Transverse colon (tissue), 4 donors: ENCODE measurements at places on chromosomes 3 and 15.

DNA sequence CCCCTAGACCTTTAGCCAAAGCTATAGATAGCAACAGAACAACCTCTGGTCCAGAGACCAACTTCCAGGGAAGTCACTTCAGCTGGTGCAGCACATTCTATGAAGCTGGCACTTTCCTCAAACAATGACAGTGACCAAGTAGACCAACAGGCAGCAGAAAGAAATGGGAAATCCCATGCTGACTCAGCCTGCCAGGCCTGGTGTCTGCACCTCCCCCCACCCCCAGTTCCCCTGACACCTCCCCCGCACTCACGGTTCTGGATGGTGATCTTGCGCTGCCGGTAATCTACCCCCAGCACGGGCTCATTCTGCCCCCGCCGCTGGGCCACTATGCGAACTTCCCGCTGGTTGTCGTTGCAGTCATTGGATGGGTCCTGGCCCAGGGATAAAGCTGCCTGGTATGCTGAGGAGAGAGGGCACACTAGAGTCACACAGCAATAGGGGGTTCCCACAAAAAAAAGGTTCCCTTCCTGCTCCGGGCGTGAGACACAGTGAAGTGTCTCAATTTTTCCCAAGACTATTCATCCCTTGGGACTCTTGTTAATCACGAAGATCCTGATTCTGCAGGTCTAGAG is 17.0 kb downstream of the ILDR1 start:
- DNase-seq, result peak; percentile 26

DNA sequence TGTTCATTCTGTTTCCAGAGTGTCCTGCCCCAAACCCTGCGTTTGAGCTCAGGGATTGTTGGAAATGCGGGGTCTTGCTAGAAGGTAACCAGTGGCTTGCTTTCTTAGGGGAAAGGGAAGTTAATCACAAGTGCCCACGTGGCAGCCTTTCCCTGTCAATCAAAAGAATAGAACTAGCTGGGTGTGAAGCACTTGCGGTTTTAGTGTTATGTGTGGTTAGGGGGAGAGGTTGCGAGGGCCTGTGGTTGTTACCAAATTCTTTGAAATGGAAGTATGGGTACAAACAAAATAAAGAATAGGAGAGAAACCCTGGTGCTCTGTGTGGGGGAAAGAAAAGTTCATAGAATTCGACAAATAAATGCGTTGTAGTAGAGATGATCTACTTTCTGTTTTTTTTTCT is 67.6 kb downstream of the FNDC3B start:
- peak; percentile 70 for DNase-seq

DNA sequence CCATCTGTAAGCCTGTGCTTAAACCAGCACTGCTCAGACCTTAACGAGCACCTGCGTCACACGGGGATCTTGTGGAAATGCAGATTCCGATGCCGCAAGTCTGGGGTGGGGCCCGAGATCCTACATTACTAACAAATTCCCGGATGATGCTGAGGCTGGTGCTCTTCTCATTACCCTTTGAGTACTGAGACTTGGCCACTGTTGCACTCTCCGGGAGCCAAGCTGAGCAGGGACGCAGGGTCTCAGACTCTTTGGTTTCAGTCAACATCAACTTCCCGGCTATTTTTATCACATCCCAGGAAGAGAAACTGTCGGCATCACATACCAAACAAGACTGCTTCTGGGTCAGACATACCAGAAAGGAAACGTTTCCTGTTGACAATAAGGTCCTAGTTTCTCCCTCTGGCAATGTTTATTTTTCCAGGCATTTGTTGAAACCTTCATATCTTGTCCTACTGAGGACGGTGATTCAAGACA is 276.6 kb downstream of the SHQ1 start:
- no peak for DNase-seq

DNA sequence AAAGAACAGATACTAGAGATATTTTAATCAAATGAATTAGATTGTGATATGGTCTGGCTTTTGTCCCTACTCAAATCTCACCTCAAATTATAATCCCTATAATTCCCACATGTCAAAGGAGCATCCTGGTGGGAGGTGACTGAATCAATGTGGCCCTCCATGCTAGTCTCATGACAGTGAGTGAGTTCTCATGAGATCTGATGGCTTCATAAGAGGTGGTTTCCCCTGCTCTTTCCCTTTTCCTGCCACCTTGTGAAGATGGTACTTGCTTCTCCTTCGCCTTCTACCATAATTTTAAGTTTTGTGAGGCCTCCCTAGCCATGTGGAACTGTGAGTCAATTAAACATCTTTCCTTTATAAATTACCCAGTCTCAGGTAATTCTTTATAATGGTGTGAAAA is 82.8 kb downstream of the FAIM start:
- DNase-seq, result no peak

DNA sequence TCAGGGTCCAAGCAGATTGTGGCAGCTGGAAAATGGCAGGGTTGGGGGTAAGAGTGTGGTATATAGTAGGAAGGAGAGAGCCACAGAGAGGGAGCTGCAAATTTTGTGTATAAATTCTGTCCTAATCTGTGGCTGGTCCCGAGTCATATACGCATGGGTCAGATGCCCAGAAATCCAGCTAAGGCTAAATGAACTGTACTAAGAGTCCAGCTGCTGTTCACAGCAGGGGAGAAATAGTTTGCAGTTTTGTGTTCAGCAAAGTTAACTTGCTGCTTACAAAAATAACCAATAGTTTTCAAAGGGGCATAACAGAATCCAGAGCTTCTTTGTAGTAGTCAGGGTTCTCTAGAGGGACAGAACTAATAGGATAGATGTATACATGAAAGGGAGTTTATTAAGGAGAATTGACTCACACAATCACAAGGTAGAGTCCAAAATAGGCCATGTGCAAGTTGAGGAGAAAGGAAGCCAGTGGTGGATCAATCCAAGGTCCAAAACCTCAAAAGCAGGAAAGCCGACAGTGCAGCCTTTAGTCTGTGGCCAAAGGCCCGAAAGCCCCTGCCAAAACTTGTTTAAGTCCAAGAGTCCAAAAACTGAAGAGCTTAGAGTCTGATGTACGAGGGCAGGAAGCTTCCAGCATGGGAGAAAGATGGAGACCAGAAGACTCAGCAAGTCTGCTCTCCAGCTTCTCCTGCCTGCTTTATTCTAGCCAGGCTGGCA is 146.1 kb upstream of the KBTBD8 start:
- DNase-seq, result no peak

- DNase-seq, result peak; percentile 42
These were observed 43.9 kb upstream of the GOLGA8J start for GRCh38 chr15:30038667-30039523.

GRCh38 chr15:58535337-58535736 is 103.5 kb downstream of the LIPC start:
- no peak for DNase-seq

DNA sequence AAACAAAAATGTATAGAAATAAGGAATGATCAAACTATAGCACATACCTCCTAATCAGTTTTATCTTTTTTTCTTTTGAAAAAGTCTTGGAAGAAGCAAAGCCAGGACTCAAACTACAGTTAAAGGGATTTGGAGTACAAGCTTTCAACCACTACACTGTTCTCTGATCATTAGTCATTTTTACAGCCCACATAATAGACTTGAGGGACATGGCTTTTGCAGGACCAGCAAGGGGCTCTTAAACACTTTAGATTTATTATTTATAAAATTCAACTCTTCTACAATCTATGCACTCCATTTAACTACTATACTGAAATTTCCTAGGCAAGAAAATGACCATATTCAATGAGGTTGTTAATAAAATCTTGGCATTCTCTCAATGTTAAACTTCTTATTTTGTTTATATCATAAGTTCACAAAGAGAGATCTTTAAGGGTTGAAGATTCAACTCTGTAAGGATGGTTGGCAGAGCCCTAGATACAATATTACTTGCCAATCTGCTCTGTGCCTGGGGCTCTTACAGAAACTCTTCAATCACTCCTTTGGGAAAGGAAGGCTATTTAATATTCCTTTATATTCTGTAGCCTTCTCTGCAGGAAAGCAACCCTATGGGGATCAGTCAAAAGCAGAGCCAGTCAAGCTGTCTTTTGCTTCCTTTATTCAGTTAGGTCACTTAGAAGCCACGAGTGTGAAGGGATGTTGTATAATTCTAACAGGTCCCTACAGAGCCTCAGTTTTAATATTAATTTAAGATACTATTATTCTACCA is 557.7 kb upstream of the SGO1 start:
- no peak for DNase-seq

DNA sequence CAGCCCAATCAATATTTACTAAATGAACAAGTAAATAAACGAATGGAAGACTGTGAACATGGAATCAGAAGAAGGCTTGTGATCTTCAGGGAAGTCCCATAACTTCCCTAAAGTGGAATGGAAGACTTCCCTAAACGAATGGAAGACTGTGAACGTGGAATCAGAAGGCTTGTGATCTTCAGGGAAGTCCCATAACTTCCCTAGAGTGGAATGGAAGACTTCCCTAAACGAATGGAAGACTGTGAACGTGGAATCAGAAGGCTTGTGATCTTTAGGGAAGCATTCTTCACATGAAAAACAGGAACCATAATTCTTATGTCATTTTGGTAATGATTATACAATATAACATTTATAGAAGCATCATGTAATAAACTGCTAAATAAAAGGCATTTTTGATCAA is 38.8 kb downstream of the EOGT start:
- DNase-seq, result no peak

- DNase-seq, result no peak
These were observed 6.6 kb upstream of the ZNF148 start for GRCh38 chr3:125381743-125382142.

- peak; percentile 58 for DNase-seq
These were observed 534 bp downstream of the FRMD5 start for GRCh38 chr15:44194323-44195150.

- DNase-seq, result no peak
These were observed 44.0 kb downstream of the OTOL1 start for GRCh38 chr3:161540594-161540993.
